ENCODE measurements at places on chromosomes 2 and 18.
A peak's percentile ranks its signal among the peaks of the same experiment; 100 is the strongest.

GRCh38 chr18:21314724-21315123 is 72.7 kb downstream of the GREB1L start:
- DNase-seq, result no peak

DNA sequence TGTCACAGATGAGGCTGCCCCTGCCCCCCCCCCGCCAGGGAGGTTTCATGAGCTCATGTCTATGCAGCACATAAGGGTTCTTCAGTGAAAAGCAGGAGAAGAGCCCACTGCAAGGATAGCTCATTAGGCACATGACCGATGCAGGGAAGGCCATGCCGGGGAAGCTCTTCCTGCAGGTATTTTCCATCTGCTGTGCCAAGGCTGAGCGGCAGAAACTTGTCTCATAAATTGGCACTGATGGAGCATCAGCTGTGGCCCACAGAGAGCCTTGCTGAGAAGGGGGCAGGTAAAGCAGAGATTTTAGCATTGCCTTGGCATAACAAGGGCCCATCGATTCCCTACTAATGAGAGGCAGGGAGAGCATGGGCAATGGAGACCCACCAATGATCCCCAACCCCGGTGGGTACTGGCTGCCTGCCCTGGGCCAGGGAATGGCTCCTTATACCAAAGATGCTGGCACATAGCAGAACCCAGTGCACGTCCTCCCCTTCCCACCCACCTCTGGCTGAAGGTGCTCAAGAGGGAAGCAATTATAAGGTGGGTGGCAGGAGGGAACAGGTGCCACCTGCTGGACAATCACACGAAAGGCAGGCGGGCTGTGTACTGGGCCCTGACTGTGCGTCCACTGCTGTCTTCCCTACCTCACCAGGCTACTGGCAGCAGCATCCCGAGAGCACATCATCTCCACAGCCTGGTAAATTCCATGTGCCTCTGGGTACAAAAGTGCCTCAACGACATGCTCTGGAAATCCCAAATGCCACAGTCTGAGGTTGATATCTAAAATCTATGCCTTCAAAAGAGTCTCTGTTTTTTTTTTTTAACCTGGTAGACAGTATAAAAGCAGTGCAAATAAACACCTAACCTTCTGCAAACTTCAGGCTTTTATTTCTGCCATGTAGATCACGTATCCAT is 41.4 kb downstream of the STEAP3 start:
- DNase-seq, result peak; percentile 10

GRCh38 chr2:235960011-235960715 is 208.0 kb downstream of the GBX2 start:
- DNase-seq, result no peak

GRCh38 chr2:56889738-56890137 is 705.9 kb downstream of the CCDC85A start:
- no peak for DNase-seq

- DNase-seq, result no peak
Measured at GRCh38 chr2:65548064-65548463, 115.7 kb upstream of the SPRED2 start.

GRCh38 chr2:109482361-109482861 is 131.4 kb downstream of the SEPTIN10 start:
- DNase-seq, result peak; percentile 66

Data from NCI-H524 treated with DMSO at 0.1 percent for 48 hours (cell line).